ENCODE measurements at places on chromosomes 3 and 15.

GRCh38 chr3:71083726-71084131 lies 499.8 kb downstream of the FOXP1 start:
- DNase-seq, result peak; percentile 41

DNA sequence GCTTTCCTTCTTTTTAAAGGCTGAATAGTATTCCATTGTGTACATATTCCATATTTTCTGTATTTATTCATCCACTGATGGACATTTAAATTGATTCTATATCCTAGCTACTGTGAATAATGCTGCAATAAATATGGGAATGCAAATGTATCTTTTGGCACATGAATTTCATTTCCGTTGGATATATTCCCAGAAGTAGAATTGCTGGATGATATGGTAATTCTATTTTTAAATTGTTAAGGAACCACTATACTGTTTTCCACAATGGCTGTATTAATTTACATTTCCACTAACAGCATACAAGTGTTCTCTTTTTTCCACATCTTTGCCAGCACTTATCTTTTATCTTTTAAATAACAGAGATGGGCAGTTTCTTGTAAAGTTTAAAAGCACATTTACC lies 302.7 kb downstream of the CTNNB1 start:
- DNase-seq, result no peak

DNA sequence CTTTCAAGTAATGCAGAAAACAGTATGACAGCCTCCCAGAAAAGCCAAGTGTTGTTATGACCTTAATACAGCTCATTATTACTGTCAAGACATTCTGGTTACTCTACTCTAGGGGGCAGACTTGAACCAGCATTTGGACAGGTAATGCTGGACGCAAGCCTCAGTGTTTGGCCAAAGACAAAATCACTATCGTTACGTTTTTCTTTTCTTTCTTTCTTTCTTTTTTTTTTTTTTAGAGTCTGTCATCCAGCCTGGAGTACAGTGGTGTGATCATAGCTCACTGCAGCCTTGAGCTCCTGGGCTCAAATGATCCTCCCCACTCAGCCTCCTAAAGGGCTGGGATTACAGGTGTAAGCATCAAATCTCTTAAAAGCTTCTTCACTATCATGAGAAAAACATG lies 29.4 kb upstream of the TMEM45A start:
- no peak for DNase-seq

DNA sequence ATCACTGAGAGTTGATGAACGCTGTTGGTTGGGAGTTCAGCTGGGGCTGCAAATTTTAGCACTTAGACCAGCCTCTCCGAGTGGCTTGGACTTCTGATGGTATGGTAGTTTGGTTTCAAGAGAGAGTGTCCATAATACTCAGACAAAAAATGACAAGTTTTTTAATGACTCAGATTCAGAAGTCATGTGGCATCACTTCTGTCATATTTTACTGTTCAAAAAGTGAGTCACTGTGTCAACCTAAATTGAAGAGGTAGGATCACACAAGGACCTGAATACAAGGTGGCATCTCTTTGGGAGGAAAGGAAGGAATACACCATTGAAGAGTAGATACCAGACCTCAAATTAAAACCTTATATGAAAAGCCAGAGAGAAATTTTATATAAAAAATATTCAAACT lies 99.1 kb upstream of the CHMP2B start:
- DNase-seq, result no peak

- no peak for DNase-seq
These were observed 58.3 kb upstream of the EPHA3 start for GRCh38 chr3:89049119-89049518.

- peak; percentile 43 for DNase-seq
These were observed 7.0 kb upstream of the BMF start for GRCh38 chr15:40115670-40116093.

DNA sequence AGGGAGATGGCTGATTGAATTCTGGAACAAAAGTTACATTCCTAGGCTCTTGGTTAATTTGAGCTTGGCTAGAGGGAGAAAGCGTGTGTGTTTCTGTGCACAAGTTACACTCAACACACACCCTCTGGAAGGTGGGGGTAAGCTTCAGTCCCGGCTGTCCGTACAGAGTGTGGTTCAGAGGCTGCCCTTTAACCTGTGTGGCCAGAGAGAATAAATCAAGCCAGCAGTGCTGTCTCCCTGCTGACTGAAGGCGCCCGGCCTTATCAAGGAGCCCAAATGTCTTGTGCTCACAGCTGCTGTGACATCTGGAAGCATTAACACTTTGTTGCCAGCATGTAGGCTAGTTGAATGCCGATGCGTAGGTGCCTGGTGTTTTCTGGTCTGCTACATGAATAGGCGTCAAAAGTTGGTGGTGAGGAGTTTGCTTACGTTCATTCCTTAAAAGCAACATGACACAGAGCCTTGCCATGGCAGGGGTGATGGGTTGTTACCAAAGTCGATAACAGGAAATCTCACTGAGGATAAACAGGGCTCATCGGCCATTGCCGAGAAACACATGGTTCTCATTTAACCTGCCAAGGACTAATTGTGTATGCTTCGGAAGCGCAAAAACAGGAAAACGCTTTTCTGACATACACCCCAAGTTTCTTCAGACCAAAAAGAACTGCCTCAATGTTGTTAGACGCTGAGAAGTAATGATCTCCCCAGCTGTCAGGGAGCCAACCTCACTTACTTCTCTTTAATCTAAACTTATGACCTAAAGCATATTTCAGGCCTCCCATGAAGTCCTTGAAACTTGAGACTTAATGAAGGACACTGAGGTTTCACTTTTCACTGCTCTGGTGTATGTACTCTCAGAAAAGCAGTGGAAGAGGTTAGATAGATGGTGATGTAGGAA lies 95.8 kb upstream of the CTDSPL start:
- DNase-seq, result no peak

GRCh38 chr15:63764124-63764803 lies 69.5 kb downstream of the HERC1 start:
- no peak for DNase-seq

DNA sequence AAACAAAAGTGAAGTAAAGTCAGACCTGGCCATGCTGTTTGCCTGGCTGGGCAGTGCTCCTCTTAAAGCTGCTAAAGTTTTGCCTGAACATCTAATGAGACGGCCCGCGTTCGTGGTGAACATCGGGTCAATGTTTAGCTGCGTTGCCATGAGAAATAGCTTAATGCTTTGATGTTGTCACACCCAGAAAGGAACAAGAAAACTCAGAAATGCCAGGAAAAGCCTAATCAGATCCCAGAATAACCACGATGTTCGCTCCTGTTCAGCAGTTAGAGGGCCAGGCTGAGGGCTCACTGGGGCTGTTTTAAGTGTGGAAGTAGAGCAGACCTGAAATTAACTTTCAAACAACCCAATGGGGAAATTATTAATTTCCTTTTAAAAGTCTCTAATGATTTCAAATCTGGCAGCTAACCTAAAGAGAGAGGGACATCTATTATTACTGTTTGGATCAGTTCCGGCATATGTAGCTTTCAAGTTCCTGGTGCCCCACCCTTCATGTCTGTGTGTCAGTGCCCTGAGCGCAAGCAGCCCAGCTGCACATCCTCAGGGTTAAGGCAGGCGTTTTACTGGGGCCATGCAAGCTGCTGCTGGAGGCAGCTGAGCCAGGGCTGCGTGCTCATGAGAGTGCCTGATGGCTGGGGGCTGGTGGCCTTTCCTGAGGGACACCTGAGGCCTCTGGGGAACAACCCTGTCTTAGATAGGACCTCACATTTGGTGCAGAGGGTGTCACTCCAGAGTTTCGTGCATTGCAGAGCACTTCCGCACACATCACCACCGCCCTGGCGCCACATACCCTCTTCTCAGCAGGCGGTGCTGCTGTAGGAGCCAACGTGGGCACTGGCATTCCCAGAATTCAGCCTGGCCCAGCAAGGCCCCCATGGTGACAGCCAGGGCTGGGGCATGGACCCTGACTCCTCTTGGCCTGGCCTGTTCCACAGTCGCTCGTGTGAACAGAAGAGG lies 76.6 kb downstream of the LRRK1 start:
- no peak for DNase-seq

DNA sequence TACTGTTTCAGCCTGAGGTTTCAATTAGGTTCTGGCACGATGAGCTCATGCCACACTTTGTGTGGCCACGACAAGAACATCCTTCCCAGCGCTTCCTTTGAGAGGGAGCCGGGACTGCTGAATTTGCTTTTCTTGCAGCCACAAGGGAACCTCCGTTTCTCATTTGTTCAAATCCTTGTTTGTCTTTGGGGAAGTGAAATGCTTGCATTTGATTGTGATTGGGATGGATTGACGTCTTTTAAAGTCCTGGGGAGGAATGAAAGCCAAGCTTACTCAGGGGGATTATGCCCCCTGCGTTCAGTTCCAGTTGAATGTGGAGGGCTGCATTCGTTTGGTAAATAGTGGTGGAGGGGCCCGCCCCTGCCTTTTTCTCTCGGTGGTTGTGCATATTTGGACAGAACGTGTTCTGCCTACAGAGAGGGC lies 277.6 kb downstream of the THSD4 start:
- DNase-seq, result no peak

Measured in stimulated activated CD8-positive, alpha-beta memory T cell treated with anti-CD3 and anti-CD28 coated beads, Interleukin-15, amount 100 ng/mL, for 48 hours (primary cell).